Lung microvascular endothelial cell (primary cell): ENCODE measurements at places on chromosomes 3 and 15. TPM values are rescaled to one million over a fixed set of nuclear protein-coding genes. Genes with fewer than 3 reads are reported as not detected.

DNA sequence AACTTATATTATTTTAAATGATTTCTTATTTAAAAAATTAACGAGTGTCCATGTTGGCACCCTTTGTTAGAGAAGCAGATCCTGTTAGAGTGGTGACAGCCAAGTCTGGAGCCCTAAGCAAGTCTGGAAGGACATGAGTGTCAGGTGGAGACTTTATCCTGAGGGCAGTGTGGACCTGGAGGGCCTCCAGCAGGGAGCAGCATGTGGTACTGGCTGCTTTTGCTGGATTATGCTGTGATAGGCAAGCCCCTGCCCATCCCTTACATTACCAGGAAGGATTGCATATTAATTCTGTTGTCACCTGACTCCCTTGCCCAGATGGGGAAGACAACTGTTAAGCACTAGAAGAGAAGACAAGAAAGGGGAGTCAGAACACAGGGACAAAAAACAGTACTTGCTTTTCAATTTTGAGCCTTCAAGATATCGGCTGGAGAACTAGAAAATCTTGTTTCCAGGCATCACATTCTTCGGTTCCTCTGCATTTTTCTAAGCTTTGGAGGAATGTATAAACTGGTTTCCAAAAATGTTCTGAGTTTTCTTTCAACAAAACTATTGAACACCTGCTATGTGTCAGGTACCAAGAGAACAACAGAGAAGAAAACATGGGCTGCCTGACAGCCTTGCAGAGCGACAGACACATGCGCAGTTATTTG, 22.7 kb downstream of the ZNF860 start:
- no peak for DNase-seq

DNA sequence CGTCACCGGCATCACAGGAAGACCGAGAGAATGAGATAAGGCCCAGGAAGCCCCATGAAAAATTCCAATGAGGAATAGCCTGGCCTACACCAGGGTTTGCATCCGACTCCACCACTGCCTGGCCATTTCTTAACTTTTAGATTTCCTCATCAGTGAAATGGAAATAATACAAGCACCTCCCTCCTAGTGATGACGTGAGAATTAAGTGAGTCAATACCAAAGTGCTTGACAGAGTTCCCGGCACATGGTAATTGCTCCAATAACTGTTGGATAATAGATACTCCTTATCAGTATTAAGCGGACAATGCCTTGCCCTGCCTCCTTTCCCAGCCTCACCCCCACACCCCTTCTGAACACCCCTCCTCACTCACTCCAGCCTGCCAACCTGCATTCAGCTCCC, 105.4 kb downstream of the TLE3 start:
- no peak for DNase-seq

- DNase-seq, result no peak
These were observed 104.7 kb upstream of the TNIK start for GRCh38 chr3:171564748-171565480.

GRCh38 chr15:100653608-100654007, 51.2 kb downstream of the ASB7 start:
- peak; percentile 16 for DNase-seq

DNA sequence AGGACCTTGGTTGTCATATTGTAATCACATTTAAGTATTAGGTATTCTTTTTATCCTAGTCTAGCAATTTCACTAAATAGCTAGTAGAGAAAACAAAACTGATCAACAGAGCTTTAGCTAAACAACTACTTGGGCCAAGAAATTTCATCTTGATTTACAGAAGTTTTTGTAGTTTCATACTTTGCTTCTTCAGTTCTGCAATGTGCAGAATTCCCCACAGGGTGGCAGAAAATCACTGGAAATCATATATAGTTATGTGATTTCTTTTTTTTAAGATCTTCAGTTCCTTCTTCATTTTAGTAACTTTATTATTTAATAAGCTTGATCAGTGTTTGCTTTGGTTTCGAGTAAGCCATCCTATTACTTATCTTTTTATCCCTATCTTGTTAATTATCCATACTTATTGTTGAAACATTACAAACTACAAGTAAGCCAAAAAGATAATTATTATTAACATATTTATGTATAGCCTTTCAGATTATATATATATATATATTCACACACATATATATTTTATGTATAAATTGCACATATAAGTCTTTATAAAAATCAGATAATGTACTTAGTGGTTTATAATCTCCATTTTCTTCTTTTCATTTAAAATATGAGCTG, 2.2 kb upstream of the BNIP2 start:
- peak; percentile 66 for DNase-seq

GRCh38 chr15:84604826-84605553, 4.2 kb downstream of the ZSCAN2 start:
- DNase-seq, result no peak

GRCh38 chr3:157667493-157667892, 164.3 kb upstream of the VEPH1 start:
- no peak for DNase-seq

- DNase-seq, result no peak
These were observed 61.7 kb upstream of the ITGA11 start for GRCh38 chr15:68493629-68494028.

DNA sequence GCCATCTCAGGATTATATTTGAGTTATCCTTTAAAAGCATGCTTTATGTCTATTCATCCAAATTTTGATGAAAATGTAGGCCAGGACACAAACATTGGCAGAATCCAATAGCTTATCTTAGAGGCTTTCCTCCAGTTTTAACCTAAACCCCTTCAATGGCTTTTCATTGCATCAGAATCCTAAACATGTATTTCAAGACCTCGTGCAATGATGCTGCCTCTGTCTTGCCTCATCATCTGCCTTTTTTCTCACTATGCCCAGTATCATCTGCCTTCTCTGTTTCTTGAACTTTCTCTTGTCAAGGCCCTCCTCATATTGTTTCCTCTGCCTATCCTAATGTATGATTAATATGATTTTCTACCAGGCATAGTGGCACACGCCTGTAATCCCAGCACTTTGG, 76.1 kb upstream of the MAP4 start:
- no peak for DNase-seq

GRCh38 chr15:48402427-48403177, 71.4 kb downstream of the DUT start:
- peak; percentile 65 for DNase-seq

- peak; percentile 26 for DNase-seq
These were observed 1.0 kb downstream of the C3orf80 start for GRCh38 chr3:160226026-160226907.

DNA sequence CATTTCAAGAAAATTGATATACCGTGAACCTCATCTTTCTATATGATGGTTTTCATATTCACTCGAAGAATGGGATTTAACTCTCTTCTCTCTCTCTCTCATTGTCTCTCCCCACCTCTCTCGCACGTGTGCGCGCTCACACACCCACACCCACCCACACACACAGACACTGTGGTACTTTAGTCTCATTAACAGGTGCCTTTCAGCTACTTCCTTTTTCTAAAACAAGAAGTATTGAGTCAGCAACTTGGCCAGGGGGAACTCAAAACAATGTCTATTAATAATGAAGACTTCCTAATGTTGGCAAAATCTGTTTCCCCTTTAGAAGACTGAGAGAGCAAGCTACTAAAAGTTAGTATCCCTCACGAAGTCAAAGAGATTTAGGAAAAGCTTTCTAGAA, 150.7 kb downstream of the TMCO5A start:
- no peak for DNase-seq

DNA sequence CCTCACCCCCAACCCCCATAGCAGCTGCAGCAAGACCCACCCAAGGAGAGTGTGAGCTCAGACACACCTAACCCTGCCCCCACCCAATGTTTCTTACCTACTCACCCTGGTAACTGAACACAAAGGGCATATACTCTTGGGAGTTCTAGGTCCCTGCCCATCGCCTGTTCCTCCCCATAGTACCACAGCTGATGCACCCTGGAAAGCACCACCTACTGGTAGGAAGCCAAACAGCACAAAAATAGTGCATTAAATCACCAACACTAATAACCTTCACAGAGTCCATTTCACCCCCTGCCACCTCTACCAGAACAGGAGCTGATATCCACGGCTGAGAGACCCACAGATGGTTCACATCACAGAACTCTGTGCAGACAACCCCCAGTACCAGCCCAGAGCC, 245.2 kb downstream of the EFHB start:
- DNase-seq, result no peak

GRCh38 chr3:151819910-151820309, 6.0 kb downstream of the AADAC start:
- DNase-seq, result no peak

DNA sequence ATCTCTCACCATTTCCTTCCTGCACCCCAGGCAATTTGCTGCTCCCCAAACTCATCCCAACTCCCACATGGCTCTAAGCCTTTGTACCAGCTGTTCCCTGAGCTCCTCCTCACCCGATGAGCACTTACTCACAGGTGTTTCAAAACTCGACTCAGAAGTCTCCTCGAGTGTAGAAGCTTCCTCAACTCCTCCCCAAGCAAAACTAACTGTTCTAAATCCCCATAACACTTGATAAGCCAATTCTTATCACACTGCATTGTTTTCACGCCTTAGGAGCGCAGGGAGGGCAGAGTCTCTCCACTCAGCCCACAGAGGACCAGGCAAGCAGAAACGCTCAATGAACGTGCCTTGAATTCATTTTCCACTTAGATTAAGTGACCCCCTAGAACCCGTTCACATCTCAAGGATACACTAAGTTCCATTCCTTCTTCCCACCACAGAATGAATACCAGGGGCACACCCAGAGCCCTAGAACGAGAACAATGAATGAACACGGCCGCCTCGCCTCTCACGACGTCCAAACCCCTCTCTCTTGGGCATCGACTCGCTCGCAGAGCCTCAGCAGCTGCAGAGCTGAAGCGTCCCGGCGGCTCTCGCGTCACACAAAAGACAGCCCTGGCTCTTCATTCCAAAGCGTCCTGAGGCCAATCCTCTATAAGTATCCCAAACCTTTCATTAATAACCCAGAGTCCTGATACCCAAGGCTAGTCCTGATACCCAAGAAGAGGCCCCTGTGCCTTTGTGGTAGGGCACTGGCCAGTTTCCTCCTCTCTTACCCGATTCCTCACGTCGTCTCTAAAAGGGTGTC, 1.1 kb downstream of the RAF1 start:
- DNase-seq, result peak; percentile 48

GRCh38 chr3:194112120-194113106, 23.5 kb upstream of the HES1 start:
- peak; percentile 42 for DNase-seq

DNA sequence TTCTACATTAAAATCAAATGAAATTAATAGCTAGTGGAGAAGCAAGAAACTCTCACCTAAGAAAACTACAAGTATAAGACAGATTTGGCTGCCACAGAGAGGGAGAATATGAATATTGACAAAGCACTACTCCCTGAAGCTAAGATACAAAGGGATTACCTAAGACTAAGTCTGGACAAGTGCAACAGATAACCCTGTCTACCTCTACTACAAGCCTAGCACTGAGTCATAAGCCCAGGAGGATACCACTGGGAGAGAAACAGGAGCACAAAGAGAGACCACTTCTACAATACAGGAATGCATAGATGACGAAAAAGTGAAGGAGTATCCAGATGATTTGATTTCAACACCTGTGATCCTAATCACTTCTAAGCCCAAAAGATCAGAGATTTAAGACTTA, 10.4 kb downstream of the ATP13A4 start:
- no peak for DNase-seq

GRCh38 chr3:115792206-115792955, 169.1 kb downstream of the GAP43 start:
- DNase-seq, result peak; percentile 39

DNA sequence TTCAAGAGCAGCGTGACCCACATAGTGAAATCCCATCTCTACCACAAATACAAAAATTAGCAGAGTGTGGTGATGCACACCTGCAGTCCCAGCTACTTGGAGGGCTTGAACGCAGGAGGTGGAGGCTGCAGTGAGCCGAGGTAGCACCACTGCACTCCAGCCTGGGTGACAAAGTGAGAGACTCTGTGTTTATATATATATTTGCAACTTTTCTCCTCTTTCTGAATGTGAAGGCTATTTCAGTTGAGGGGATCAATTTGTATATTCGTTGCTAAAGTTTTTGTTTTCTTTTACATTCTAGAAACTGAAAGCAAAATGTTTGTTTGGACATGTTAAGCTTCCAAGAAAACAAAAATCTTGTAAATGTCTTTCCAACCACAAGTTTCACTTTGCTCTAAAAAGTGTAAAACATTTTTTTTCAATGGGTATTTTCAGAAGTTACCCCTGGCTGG, 29.8 kb upstream of the FAM98B start:
- no peak for DNase-seq

DNA sequence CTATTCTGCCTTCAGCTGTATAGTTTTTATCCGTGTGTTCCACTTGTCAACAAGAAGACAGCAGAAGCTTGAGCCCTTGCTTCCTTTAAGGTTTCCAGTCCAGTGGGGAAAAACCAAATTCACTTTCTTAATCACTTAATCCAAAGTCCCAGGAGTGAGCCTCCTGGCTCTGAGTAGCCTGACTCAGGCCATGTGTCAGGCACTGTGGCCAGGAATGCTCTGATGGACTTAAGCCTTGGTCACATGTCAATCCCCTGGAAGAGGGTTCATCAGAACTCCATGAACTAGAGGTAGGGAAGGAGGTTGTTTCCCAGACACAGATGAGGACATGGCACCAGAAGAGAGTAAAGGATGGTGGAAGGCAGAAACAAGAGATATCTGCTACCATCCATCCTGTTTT, 8.8 kb downstream of the VIPR1 start:
- no peak for DNase-seq

DNA sequence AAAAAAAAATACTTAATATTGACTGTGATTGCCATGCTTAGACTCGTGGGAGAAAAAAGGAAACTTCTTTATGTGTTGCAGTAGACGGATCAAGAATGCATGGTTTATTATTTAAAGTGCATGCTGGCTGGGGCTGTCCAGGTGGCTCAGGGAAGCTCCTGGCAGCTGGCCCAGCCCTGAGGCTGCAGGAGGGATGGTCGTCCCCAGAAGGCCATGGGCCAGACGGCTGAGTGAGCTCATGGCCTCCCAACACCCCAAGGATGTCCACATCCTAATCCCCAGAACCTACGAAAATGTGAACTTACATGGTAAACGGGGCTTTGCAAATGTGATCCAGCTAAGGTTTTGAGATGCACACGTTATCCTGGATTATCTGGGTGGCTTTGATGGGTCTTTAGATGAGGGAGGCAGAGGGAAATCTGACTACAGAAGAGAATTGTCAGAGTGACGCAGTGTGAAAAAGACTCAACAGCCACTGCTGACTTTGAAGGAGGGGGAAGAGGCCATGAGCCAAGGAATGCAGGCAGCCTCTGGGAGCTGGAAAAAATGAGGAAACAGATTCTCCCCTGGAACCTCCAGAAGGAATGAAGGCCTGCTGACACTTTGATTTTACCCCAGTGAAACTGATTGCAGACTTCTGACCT, 29.8 kb downstream of the ADAMTS17 start:
- no peak for DNase-seq

The SMCO1 gene
- not detected in 2 replicates for total RNA-seq

The GDPGP1 gene
- total RNA-seq, result 6.3 and 8.7 TPM in 2 replicates

The CLEC3B gene
- 0.20 and 0.22 TPM in 2 replicates for total RNA-seq

The COPS2 gene
- 30.0 and 47.5 TPM in 2 replicates for total RNA-seq

The ALG1L2 gene
- total RNA-seq, result not detected in 2 replicates

The NR2F2 gene
- total RNA-seq, result 17.4 and 25.0 TPM in 2 replicates

The ENTPD3 gene
- not detected in 2 replicates for total RNA-seq

The KCNAB1 gene
- total RNA-seq, result 0.65 and 2.0 TPM in 2 replicates

The CNTN3 gene
- total RNA-seq, result under 0.01 TPM in 1 of 2 replicates, not detected in the other
